ENCODE measurements at places on chromosomes 16 and 17.
A peak's percentile ranks its signal among the peaks of the same experiment; 100 is the strongest.

DNA sequence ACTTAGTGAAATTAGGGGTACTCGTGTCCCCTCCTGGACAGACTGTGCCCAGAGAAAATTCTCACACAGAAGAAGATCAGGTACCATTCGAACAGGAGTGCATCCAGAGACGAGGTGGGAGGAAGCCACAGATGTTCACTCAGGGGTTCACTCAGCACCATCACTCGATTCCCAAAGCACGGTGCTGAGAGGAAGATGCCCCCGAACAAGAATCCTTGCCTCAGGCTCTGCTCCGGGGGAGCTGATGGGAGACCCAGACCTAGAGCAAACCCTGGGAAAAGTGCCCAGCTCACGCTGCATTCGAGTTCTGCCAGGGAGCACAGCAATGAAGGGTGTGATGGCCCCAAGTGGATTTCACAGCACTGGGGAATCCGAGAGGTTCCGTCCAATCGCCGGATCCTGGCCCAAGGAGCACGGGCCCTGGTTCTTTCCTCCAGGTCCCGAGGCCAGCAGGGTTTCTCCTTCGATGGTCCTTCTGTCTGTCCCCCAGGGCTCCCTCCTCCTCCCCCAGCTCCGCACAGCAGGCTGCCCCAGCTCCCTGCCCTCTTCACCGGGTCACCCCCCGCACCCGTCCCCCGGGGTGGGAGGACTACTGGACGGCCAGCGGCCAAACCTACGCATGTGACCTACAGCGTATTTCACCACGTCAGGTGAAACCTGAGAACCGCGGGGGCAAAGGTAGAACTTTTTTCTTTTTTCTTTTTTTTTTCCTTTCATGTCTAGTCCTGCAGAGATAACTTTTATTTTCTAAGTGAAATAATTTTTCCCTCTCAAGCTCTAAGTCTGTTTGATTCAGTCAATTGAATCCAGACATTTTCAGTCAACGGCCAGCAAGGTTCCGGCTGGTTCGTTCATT lies 10.2 kb upstream of the UBE2I start:
- DNase-seq, result no peak

GRCh38 chr17:55734128-55734781 lies 11.6 kb upstream of the TMEM100 start:
- no peak for DNase-seq

- DNase-seq, result no peak
Observed at GRCh38 chr17:76700617-76701470, 9.9 kb downstream of the MXRA7 start.

DNA sequence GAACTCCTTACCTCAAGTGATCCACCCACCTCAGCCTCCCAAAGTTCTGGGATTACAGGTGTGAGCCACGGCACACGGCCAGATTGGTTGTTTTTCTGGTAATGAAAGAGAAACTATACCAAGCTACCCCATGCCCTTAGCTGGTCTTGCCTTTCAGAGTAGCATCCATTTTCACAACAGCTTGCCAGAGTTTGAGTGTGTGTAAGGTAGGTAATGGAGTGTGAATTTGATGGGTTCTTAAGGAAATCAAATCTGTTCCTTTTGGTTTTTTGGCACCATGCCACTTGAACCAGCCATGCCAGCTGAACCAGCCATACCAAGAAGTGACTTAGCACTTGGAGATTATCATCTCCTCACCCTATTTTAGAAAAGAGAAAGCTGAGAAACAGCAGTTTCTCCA lies 5.1 kb downstream of the CALCOCO2 start:
- no peak for DNase-seq

DNA sequence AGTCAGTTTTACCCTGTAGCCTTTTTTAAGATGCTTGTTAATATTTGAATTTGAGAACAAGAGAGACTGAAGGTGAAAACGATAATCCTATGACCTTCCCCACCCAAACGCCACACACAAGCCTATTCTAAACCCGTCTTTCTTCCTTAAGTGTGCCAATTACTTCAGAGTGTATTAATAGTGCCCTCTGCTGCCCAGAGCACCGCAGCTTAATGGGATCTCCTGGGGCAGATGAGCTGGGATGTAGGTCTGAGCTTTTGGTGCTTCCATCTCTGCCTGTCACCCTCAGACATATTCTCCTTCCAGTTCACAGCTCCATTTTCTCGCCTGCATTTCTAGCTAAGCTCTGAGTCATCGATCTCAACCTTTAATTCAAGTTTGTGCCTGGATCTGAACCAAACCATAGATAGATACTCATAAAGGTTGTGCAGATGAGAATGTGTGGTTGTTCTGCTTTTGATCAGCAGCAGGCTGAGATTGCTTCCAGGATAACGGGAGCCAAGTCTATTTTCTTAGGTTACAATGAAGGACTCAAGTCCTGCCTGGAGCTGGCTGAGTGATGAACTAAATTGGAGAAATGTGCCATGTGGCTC lies 46.4 kb upstream of the CDH13 start:
- DNase-seq, result peak; percentile 81

- no peak for DNase-seq
Observed at GRCh38 chr17:27793906-27794569, 6.3 kb downstream of the NOS2 start.

GRCh38 chr17:20797292-20797691 lies 217.8 kb downstream of the CDRT15L2 start:
- no peak for DNase-seq

DNA sequence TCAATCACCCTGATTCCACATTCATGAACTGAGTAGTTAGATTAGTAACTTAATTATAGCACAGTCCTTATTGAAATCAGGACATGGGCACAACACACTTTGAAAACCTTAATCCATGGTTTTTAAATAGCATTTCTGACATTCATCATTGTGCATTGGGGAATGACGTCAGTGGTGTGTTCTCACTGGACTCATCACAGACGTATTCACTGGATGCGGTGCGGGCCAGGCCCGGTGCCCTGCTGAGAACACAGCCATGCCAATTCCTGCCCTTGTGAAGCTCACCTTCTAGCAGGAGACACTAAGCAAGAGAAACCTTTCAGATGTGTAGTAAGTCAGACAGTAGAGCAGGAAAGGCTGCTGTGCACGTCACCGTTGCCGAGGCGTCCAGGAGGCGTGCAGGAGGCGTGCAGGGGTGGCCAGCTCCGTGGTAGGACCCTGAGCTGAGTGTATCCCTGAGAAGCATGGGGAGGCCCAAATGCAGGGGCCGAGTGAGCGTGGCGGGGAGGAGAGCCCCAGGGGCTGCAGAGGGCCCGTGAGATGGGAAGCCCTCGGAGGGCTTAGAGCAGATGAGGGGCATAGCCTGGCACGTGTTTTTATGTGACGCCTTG lies 12.9 kb downstream of the BANP start:
- DNase-seq, result no peak

DNA sequence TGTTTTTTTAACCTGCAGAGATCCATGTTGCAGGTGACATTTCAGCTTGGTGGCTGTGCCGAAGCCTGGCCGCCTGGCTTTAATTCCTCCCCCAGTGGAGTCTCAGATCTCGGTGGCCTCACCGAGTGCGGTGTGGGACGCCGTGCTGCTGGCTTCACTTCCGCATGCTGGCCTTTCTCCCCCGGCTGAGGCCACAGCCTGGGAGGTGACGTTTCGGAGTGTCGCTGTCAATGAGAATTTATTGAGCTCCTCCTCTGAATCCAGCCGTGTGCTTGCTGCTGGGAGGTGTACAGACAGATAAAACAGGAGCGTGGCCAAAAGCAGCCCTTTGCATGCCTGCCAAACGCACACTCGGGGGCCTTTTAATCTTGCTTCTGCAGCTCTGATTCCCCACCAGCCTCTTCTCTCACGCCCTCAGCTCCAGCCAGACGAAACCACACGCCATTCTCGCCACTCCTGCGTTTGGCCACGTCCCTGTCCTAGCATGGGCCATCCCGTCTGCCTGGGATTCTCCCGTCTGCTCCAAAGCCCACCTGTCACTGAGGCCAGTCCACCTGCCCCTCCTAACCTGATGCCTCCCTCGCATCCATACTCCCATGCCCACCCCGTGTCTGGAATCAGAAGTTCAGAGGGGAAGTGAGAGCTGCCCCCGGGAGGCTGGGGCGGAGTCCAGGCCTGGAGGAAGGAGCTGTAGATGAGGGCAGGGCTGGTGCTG lies 3.6 kb downstream of the GSE1 start:
- DNase-seq, result peak; percentile 31

DNA sequence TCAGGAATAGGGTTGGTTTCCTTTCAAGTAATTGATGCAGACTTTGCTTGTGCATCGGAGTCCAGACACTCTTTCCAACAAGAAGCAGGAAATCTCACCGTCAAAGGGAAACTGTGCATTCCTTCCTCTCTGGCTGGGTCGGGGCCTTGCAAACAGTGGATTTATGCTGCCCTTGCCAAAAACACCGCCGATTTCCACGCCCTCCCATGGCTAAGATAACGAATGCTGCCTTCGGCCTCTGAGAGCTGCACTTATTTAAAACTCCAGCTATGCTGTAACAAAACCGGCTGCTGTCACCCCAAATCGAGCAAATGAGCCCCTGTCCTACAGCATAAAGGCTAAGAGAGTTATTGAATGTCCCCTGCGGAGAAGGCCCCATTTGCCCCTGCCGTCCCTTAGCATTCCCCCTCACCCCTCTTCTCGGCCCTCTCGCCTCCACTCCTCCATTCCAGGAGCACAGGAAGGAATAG lies 275.5 kb upstream of the IRX5 start:
- no peak for DNase-seq

GRCh38 chr16:19168371-19169081 lies 486 bp downstream of the SYT17 start:
- DNase-seq, result peak; percentile 63

DNA sequence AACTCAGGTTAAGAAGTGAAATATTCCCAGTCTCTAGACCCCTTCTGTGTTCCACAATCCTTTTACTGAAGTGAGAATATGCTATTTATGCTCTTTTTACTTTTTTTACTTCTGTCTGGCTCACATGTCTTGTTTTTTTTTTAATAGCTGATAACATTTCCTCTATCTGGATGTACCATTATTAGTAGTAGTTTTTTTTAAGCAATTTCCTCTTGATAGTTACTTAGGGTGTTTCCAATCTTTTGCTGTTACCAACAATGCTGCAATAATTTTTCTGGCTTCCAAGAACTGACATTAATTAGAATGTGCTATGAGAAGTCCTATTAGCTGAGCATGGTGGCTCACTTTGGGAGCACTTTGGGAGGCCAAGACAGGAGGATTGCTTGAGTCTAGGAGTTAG lies 32.0 kb downstream of the KSR1 start:
- DNase-seq, result no peak

- DNase-seq, result no peak
Observed at GRCh38 chr17:82380860-82381702, 9.5 kb downstream of the UTS2R start.

DNA sequence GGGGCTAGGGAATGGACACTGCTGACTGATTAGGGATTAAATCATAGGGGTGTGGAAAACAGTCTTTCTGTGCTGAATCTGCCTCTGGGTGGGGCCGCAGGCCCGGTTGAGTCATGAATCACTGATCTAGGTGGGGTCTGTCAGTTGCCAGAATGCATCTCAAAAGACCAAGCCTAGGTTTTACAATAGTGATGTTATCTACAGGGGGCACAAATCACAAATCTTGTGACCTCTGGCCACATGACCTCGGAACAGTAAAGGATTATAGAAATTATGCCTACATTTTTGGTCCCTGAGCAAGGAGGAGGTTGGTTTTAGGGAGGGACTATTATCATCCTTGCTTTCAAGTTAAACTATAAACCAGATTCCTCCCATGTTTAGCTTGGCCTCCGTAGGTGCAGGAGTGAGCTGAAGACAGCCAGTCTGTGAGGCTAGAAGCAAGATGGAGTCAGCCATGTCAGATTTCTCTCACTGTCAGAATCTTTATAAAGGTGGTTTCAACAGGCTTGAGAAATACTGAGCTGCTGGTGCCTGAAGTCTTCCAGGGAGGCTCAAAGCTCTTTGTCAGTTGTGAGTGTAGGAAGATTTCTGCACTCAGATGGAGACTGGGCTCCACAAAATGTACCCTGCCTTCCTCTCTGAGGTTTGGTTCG lies 12.9 kb downstream of the GNGT2 start:
- DNase-seq, result no peak

GRCh38 chr17:56762988-56763387 lies 70.7 kb downstream of the C17orf67 start:
- no peak for DNase-seq

GRCh38 chr16:1145383-1146100 lies 7.4 kb upstream of the CACNA1H start:
- no peak for DNase-seq

DNA sequence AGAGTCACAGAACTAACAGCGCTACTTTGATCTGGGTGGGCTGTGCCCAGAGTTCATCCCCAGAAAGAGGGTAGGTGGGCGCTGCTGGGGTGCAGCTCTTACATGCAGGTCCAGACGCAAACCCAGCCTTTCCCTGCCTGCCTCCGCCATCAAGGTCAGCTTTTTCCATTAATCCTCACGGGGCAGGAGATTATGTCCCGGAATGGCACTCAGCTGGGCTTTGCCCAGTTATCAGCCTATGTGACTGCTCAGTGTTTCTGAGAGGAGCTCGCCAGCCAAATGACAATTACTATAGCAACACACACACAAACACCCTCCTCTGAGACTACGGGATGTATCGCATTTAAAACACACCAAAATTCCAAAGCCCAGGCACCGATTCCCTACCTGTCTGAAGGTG lies 20.1 kb downstream of the GLYR1 start:
- no peak for DNase-seq

- no peak for DNase-seq
Observed at GRCh38 chr17:81582749-81583148, 30.6 kb upstream of the FAAP100 start.

- peak; percentile 54 for DNase-seq
Observed at GRCh38 chr16:58882292-58882691, 148.2 kb upstream of the GOT2 start.

GRCh38 chr17:79169861-79170260 lies 95.2 kb downstream of the ENGASE start:
- DNase-seq, result no peak

DNA sequence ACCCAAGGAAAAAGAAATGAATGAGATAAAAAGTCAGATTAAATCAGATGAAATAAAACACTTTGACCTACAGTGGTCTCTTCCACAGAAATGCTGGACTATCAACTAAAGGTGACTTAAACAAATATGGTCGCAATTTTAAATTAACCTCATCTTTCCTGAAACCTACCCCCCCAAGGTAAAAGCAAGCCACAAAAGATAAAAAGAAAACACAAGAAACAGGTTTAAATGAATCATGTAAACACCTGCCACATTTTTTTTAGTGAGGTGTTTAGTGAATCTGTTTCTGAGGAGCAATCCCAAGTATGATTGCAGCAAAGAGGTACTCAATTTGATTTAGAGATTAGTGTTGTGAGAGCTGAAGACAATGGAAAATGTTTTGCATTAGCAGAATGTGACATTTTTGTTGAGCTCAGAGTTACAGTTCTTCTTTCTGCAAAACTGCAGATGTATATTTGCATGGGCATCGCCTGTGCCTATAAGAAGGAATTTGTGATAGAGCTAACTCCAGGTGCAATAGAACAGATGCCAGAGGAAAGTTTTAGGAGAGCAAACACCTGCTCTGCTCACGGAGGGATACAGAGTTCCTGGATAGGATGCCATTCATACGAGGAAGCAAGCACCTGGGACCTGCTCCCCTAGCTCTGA lies 3.4 kb upstream of the MMD start:
- DNase-seq, result no peak

- DNase-seq, result no peak
Observed at GRCh38 chr17:30352240-30352814, 18.5 kb upstream of the TMIGD1 start.

GRCh38 chr16:87713451-87714229 lies 52.1 kb downstream of the KLHDC4 start:
- no peak for DNase-seq
